Astrocyte of the hippocampus (primary cell): ENCODE measurements at places on chromosomes 1 and 21.

- DNase-seq, result no peak
Observed at GRCh38 chr1:182713492-182713891, 29.1 kb upstream of the RGS8 start.

GRCh38 chr21:15009837-15010363 lies 54.9 kb downstream of the NRIP1 start:
- peak; percentile 59 for DNase-seq

GRCh38 chr21:36596174-36596573 lies 102.7 kb upstream of the SIM2 start:
- DNase-seq, result no peak

GRCh38 chr1:7596126-7596965 lies 174.8 kb upstream of the VAMP3 start:
- DNase-seq, result no peak

- no peak for DNase-seq
Observed at GRCh38 chr1:162353702-162354101, 23.0 kb downstream of the SPATA46 start.

GRCh38 chr1:170537798-170538503 lies 6.0 kb downstream of the GORAB start:
- no peak for DNase-seq

- no peak for DNase-seq
Observed at GRCh38 chr1:226624526-226624925, 76.0 kb downstream of the STUM start.

DNA sequence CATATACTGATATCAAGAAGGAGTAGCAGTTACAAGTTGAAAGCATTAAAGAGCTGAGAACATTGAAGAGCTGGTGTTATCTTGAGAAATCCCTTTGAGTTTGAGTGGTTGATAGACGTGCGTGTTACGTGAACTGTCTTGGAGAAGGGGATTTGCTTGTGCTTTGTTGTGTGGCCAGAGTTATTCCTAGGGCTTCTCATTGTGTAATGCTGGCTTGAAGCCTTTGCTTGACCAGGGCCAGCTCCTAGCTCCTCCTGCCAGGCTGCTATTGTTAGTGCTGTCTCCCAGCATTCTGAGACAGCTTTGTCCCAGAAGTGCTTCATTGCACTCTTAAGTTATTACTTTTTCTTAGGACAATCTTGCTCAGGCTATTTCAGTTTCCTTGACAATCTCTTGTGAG lies 116.2 kb upstream of the KCNK2 start:
- DNase-seq, result peak; percentile 34

DNA sequence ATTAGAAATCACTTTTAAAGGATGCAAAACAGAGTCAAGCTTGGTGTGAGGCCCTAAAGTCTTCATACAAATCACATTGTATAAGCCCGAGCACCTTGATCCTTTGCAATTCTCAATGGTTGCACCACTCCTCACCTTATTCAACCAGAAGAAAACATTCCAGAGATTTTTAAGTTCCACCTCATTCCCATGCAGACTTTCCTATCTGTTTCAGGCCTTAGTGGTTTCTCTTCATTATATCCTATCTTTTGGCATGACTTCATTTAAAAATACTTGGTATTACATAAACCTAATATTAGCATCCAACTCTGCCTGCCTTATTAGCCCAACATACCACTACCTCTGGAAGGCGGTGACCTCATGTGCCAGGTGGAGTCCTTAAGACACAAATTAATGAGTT lies 9.3 kb upstream of the GREM2 start:
- DNase-seq, result peak; percentile 58

DNA sequence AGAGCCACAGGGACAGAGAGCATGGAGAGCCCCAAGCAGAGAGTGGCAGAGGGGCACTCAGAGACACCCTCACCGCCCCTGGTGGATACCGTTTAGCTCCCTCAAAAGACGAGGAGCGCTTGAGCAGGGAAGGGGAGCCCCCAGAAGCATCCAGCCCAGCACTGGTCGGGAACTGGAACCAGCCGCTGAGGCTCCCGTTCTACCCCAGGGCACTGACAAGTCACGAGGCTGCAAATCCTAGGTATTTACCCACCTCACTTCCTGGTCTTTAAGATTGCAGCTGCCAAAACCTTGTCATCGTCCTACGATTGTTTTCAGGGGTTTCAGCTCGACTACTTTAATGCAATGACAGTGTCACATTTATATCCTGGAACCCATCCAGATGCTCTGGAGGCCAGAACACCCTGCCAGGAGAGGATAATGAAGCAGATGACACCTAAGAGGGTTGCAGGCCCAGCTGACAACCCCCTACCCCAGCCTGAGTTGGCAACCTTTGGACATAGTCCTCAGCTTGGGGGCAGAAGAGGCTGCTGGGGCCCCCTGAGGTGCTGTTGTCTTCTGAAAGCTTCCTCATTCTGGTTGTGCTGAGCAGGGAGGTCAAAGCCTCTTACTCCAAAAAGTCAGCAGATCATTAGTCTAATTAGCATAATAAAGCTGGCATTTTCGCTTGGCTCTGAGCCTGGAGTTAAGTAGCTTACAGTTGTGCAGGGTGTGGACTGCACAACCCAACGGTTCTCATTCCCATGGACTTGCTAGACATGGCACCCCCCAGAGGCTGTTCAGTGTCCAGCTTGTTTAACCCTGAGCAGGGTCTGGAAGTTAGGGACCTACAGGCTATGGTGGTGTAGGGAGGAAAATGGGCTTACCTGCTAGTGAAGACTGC lies 20.6 kb upstream of the BACE2 start:
- no peak for DNase-seq

- no peak for DNase-seq
Observed at GRCh38 chr1:247317702-247318101, 14.0 kb downstream of the ZNF496 start.

GRCh38 chr1:42742617-42743316 lies 2.7 kb upstream of the CLDN19 start:
- DNase-seq, result no peak

DNA sequence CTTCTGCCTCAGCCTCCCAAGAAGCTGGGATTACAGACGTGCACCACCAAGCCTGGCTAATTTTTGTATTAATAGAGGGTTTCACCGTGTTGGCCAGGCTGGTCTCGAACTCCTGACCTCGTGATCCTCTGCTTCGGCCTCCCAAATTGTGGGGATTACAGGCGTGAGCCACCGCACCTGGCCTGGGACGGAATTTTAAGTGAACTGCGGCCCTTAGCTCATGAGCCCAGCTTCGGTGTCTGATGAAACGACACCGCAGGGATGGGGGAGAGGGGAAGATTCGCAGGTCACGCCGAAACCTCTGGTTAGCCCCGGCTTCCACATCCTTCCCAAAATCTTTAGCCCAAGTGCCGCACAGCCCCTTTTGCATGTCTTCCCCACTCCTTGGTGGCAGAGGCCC lies 39.1 kb downstream of the LRRC3 start:
- no peak for DNase-seq

GRCh38 chr1:89633800-89634625 lies 1.1 kb downstream of the LRRC8C start:
- peak; percentile 61 for DNase-seq

DNA sequence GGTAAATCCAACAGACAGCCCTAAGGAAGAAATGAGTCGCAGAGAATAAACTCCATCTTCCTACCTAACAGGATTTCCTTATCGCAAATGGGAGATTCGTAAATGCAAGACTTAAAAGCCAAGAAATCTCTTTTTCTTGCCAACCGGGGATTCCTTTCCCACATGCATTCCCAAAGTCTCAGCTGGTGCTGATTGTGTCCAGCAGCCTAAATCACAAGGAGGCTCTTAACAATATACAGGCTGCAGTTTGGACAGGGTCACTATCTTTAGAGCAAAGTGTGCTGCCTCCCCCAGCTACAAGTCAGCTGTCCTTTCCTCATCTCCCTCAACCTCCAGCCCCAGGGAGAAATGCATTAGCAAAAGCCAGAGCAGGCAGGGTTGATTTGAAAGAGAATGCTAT lies 189.8 kb upstream of the PLXNA2 start:
- DNase-seq, result no peak

DNA sequence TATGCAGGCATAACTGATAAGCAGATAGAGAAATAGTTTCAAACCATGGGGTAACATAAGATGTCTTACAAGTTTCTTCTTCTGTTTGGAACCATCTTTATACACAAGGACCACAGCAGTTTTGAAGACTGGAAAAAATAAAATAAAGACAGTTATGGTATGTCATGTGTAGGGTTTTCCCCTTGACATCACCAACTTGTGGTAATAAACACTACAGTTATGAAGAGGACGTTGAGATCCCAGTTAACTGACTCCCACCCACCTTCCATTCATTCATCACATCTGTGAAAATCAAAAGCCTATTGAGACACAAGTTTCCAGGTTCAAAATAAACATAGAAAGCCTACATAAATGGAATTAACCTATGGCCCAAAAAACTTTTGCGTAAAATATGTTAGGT lies 92.5 kb upstream of the KRTAP19-8 start:
- no peak for DNase-seq

DNA sequence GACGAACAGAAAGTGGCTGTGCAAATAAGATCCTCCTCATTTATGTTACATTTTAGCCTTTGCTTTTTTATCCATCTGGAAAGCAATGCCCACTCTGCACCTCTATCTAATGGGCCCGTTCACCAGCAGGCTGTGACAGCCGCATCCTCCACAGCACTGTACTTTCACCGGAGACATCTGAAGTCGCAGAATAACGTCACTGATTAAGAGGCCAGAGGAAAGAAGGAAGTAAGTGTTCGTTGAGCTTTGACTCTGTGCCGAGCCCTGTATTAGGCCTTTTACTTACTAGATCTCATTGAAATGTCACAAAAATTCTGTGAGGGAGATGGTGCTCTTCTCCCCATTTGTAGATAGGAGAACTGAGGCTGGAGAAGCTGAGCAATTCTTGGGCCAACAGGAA lies 62.3 kb downstream of the KAZN start:
- DNase-seq, result no peak

DNA sequence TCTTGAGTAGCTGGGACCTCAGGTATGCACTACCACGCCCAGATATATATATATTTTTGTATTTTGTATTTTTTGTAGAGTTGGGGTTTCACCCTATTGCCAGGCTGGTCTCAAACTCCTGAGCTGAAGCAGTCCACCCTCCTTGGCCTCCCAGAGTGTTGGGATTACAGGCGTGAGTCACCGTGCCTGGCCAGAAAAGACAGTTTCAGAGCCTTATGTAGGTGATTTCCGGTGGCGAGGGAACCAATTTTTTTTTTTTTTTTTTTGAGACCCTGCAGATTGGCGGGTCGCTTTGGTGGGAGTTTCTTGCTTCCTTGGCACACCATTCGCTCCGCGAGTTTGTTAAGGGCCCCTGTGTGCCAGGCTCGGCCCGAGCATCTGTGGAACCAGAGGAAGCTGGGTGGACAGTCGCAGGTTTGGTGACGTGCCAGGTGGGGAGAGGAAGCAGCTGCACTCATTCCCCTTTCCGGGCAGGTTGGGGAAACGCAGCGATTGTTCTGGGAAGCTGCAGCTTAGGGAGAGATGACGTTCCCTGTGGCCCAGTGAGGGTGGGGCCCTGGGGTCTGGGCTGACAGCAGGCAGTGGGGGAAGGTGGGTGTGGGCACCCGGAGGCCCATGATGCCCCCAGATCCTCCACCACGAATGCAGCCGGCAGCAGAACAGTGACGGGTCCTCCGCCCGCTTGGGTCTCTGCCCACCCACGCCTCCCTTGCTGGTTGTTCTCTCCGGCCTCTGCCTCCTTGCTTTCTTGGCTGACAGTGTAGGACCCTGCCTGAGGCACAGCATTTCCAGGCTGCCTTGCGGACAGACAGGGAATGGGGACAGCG lies 25.1 kb downstream of the SPSB1 start:
- DNase-seq, result peak; percentile 69

- DNase-seq, result no peak
Observed at GRCh38 chr1:60388092-60388987, 314.8 kb upstream of the C1orf87 start.

DNA sequence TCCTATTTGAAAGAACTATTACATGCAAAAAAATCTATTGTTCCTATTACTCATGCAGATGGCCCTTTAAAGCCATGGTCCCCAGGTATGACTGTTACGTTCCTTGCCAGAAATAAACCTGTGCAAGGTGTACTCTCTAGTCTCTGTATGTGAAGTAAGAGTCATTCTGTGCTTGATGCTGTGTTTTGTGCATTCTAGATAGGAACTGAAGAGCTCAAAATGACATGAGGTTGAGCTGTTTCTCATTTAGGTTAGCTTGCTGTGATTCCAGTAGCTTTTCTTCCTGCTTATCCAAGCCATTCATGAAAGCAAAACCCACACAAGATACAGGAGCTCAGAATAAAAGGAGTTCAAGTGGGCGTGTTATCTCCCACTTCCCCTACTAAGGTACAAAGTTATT lies 64.3 kb upstream of the ZNF326 start:
- DNase-seq, result no peak

- DNase-seq, result no peak
Observed at GRCh38 chr1:227889047-227889862, 58.5 kb downstream of the WNT9A start.

- no peak for DNase-seq
Observed at GRCh38 chr21:37101384-37101783, 28.3 kb downstream of the TTC3 start.

GRCh38 chr1:55443175-55443915 lies 228.2 kb upstream of the USP24 start:
- peak; percentile 86 for DNase-seq

- no peak for DNase-seq
Observed at GRCh38 chr1:93435443-93435842, 12.5 kb upstream of the FNBP1L start.

DNA sequence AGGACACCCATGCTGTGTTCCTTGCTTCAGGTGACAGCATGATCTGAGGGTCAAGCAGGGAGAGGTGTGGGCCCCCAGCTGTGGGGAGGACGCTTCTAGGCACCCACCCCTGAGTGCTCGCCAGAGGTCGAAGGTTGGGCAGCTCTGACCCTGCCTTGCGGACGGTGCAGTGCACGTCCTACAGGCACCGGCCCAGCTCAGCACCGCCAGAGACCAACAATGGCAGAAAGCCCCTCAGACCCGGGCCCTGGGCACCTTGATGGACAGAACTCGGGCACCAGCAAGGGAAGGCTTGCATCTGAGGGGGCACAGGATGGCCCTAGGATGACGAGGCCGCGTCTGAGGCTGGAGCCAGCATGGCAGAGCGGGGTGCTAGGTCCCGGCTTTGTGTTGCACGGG lies 24.7 kb downstream of the NADK start:
- no peak for DNase-seq

DNA sequence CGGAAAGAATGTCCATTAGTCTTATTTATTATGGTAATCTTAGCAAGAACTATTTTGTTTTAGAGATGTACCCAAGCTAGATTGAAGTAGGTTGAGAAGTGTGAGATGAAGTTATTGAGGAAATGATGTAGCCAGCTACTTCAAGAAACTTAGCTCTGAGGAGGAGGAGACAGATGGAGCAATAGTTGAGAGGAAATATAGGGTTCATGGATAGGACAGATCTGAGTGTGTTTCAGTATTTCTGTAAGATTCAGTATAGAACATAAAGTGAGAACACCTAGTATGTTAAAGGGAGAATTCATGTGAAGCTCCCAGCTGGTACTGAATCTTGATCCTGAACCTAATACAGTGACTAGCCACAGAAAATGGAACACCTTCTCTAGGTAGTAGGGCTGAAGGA lies 28.9 kb downstream of the TSNAX start:
- DNase-seq, result no peak

- peak; percentile 88 for DNase-seq
Observed at GRCh38 chr1:89483010-89483756, 41.4 kb upstream of the LRRC8B start.

- DNase-seq, result no peak
Observed at GRCh38 chr1:206023695-206024094, at the start of gene CTSE. Gene CTSE, minus strand, starts transcription at chr1:206023895. Its CDS starts 104 bp downstream, at chr1:206023791.
